Suprapubic skin (tissue), 4 donors: ENCODE measurements at places on chromosomes 4 and X.

- DNase-seq: no peak
Measured at GRCh38 chr4:15914291-15914690, 24.2 kb downstream of the FGFBP1 start.

GRCh38 chrX:83934220-83934619, 73.3 kb downstream of the CYLC1 start:
- no peak for DNase-seq

DNA sequence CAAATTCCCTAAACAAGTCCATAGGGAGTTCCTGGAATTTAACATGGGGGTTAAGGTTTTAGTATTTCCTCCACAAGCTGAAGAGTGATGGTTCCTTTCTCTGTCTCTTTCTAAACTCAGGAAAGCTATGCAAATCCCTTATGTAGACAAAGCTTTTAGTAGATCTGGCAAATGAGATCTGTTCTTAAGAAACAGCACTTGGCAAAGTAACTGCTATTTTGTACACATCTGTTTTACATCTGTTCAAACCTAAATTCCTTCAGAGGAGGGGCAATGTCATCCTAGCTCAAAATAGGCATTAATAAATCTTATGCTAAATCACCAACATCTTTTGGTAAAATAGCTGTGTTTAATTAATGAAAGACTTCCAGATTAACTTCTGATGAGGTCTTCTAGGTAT, 137.8 kb upstream of the TBC1D9 start:
- DNase-seq: no peak

DNA sequence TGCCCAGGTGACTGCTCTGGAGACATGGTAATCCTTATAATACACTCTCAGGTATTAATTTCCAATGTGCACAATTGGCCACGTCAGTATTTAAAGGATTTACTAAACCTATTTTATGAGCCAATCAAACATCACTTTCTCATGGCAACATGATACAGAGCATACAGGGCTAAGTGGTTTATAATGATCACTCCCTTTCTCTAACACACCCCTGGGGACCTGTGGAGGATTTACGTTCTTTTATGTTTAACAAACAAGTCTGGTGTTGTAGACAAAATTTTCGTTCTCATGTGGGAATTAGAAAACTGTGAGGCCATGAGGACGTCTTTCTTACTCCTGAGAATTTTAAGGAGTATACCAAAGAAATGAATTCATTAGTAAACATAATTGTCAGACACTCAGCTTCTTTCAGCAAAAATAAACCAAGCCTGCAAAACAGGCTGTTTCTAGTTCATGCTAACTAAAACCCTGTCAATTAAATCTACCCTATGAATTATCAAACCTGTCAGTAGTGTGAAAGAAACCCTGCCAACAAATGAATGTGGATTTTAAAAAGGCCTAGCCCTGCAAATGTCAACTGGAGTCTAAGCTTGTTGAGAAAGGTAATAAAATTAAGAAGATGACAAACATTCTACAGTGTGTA, 155.8 kb downstream of the PDGFC start:
- DNase-seq: no peak

- DNase-seq: no peak
Measured at GRCh38 chr4:91488946-91489345, 814.8 kb upstream of the GRID2 start.
